OCI-LY7 (cell line): ENCODE measurements at places on chromosomes 6 and 20. TPM values are rescaled to one million over a fixed set of nuclear protein-coding genes. Genes with fewer than 3 reads are reported as not detected.

GRCh38 chr6:148704400-148705246 is 42.2 kb upstream of the UST start:
- no peak for DNase-seq

DNA sequence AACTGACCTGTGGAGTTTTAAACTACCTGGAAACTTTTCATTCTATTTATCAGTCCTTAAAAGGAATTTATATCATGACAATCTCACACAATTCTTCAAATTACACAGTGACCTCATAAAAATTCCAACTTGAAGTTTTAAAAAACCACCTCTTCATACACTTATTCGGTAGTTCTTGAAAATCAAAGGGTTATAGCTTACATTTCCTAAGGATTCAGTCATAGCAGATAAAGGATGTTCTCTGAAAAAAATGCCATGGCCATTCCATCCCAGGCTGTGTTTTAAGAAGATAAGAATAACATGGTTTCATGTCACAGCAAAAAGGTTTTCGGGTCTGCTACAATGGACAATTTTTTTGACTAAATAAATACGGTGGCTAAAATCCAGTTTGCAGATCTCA is 41.2 kb downstream of the GOPC start:
- DNase-seq = no peak

DNA sequence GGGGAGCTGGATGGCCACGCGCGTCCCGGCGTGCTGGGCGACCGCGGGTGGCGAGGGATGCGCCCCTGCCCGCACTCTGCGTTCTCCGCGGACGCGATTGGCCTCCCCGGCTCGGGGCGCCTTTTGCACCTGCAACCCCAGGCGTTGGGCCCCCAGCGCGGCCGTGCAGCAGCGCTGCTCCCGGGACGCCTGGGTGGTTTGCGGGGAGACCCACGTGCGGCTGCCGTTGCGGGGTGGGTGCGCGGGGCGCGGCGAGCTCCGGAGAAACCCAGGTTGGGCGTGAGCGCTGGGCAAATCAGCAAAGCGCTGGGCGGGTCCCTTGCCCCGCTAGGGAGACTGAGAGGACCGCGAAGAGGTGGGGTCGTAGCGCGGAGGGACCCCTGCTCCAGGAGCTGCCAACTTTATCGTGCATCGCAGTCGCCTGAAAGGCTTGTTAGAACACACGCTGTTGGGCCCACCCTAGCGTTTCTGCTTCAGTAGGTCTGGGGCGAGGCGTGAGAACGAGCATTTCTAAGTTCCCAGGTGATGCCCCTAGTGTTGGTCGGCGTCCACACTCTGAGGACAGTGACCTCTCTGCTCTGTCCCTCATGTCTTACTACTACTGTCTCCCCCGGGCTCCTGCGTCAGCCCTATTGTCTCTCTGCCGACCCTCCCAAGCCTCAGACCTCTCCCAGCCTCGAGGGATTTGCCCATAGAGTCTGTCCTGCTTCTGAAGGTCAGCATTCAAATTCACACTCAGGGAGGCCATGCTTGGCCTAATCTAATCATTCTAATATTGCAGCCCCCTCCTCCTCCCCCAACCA is 538 bp upstream of the ZFP64 start:
- peak; percentile 59 for DNase-seq

GRCh38 chr6:22880686-22881433 is 311.5 kb downstream of the HDGFL1 start:
- no peak for DNase-seq

The FANCE gene
- total RNA-seq = 17.4 and 19.9 TPM in 2 replicates

The C2 gene
- 4.4 and 8.7 TPM in 2 replicates for total RNA-seq

The TSBP1 gene
- not detected in 2 replicates for total RNA-seq

The PACRG gene
- not detected in 2 replicates for total RNA-seq

The CDC40 gene
- total RNA-seq = 35.5 and 39.7 TPM in 2 replicates

The PLCG1 gene
- 121 TPM in 2 replicates for total RNA-seq
